ENCODE measurements at places on chromosomes 4 and X.

DNA sequence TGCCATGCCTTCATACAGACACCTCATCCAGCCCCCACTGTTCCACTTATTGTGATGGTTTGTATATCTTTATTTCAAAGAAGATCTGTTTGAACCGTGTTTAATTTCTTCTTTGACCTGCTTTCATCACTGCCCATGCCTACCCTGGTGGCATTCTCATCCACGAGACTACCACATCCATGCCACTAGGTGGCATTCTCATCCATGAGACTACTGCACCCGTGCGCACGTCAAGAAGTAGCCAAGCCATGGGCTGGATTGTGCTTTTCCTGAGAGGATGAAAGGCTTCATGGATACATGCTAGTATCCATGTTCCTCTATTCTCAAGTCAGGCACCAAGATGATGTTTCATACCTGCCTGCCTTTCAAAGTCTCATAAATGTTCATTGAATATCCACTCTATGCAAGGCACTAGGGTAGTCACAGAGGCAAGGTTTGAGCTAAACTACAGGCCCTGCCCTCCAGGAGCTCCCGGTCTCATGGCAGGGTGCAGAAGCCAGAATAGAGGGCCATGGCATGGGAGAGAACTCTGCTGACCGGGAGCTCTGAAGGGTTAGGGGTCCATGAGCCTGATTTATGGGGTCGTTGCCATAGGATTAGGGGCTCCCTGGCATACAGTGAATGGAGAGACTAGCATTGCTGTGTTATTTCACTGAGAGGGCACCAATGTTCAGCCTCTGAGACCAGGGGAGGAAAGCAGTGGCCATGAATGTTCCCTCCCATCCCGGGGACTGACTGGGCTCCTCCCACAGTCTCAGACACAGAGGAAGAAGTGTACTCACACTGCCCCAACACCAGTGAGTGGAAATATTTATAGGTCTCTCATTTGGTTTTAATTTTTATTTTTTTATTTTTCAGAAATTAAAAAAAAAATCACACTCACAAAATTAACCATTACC lies 24.8 kb upstream of the EOLA2 start:
- DNase-seq: peak; percentile 62

DNA sequence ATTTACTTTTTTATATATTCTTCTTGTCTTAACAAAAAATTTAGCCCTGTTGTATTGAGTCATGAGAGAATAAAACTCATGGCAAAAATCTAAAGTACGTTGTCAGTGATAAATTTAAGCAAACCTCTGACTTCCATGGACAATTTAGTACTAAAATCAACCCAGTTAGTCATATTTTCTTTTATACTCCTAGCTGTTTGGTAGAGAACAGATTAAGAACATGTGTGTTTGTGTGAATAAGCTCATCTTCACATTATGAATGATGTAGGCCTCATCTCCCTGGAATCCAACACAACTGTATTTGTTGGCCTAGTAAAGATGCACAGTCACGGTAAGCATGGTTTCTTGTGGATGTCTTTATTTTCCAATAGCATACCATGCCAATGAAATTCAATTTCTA lies 40.8 kb upstream of the FAM47B start:
- DNase-seq: no peak

- DNase-seq: no peak
These were observed 154.4 kb upstream of the RPL34 start for GRCh38 chr4:108465886-108466500.

GRCh38 chrX:69388526-69388925 lies 115.6 kb upstream of the NALF2 start:
- no peak for DNase-seq

DNA sequence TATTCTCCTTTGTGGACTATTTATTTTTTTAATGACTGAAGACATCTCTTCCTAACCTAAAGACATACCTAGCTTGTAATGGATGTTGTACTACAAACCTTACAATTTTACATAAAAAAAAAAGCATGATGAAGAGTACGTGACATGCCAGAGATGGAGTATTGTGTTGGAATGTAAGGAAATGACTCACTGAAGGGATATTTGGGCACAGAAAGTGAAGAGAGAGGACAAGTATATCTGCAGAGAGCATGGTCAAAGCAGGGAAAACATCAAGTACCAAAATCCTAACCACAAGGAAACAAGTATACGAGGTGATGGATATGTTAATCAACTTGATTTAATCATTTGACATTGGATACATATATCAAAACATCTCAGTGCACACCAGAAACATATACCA lies 1051.4 kb upstream of the PRKX start:
- DNase-seq: no peak

GRCh38 chr4:61294936-61295335 lies 94.8 kb downstream of the ADGRL3 start:
- DNase-seq: no peak

DNA sequence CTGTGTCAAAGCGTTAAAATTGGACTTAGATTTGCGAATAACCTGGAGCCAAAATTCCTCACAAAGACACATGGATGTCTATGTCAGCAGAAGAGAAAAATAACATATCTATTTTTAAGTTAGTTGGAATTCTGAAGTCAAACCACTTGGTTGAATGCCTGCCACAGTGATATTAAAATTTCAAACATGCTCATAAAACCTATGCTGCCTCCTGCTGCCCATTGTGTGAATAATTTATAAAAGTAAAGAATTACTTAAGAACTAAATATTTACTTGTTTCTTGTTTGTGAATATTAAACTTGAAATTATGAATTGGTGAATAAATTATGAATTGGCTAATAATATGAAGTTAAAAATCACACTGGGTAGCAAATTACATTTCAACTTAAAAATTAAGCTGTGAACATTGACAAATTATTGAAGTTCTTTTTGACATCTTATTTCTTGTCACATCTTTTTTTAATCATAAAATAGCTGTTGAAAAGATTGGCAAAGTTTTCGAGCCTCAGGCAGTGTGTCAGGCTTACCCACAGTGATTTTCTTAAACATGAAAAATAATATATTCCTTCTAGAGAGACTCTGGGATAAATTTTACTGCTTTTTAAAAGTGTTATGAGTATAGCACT lies 35.4 kb downstream of the FABP2 start:
- no peak for DNase-seq

DNA sequence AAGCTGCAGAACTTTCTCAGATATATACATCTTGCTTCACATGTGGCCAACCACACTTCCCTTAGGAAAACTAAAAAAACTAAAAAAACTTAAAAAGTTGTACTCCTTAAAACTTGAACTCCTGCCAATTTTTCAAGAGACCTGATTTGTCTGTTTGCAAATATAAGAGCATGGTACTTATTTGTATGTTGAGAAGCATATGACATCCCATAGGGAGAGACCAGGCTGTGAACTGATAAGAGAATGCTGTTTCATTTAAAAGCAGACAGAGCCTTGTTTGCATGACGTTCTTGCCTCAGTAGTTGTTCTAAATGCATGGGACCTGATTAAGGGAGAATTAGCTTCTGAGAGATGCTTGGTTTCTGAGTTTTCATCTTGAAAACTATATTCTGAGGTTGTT lies 169.9 kb downstream of the GPC3 start:
- no peak for DNase-seq

DNA sequence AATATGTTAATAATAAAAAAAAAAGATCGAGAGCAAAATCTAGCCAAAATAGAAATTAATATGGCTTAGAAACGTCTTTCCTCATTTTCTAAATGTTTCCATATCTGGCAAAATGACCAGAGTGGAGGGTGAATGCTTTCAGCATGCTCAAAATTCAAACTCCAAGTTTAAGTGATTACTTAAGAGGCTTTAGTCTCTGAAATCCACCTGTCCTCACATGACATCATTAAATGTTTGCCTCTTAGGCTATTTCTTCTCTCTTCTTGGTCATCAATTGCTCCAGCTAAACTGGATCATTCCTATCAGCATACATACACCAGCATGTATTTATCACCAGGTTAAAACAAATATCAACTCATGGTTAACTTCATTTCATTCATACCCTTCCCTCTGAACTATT lies 54.5 kb upstream of the ATXN3L start:
- DNase-seq: no peak

GRCh38 chr4:15343000-15343399 lies 84.8 kb upstream of the C1QTNF7 start:
- DNase-seq: no peak

DNA sequence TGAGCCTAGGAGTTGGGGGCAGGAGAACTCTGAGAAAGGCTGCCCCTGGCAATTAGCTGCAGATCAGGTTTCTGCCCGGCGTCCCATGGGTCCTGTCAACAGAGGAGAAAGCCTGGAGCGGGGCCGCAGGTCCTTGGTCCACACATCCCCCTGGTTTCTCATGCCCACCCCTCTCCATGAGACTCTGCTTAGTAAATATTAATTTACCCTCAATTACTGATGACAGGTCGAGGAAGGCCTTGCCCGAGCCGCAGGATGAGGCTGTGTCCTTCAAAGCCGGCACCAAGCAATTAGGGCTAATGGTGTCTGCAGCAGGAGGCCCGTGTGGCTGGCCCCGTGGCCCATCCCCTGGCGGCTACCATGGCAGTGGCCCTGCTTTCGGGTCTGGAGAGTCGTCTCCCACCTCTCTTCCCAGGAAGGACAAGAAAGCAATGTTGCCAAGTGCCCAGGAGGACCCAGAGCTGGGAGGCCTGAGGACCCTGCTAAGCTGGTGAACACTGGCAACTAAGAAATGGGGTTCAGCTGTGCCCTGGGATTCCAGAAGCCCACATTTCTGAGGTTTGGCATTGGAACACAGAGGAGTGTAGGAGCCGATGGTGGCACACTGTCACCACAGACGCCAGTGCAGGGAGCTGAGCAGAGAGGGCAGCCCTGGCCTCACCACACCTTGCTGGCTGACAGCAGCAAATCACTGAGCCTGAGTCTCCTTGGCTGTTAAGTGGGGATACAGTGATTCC lies 114.6 kb downstream of the CPZ start:
- DNase-seq: peak; percentile 60

DNA sequence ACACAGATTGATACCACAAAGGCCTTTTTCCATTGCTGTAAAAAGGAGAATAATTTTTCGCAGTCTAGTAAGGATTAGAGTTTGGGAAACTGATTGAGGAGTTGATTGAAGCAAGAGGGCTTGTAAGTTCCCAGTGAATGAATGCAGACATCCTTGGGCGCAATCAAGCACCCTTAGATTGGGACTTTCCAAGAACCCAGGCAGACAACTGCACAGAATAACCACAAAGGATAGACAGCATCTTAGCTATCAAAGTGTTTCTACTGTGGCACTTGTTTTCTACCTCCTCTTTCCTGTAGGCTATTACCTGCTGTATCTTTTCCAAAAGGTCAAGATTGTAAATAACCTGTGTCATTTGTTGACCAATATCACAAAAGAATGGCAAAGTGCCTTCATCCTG lies 2.6 kb downstream of the COX18 start:
- DNase-seq: no peak

DNA sequence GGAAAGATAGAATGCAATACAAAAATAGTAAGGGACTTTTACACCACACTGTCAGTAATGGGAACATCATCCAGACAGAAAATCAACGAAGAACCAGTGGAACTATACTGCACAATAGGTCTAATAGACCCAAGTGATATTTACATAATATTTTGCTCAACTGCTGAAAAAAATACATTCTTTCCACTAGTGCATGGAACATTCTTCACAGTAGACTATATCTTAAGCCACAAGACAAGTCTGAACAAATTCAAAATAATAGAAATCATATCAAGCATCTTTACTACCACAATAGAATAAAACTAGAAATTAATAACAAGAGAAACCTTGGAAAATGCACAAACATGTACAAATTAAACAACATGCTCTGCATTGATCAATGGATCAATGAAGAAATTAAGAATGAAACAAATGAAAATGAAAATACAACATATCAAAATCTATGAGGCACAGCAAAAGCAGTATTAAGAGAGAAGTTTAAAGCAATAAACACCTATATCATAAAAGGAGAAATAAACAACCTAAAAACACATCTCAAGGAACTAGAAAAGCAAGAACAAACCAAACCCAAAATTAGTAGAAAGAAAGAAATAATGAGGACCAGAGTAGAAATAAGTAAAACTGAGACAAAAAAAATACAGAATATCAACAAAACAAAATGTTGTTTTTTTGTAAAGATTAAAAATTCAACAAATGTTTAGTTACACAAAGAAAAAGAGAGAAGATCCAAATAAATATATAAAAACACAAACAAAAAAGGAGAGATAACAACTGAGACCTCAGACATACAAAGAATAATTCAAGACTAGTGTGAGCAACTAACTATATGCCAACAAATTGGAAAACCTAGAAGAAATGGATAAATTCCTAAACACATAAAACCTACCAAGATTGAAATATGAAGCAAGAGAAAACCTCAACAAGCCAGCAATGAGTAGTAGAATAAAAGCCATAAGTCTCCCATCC lies 51.5 kb upstream of the ANTXR2 start:
- DNase-seq: no peak
